ENCODE measurements at places on chromosomes 6 and 20.

- DNase-seq, result no peak
Observed at GRCh38 chr6:26309731-26310142, 55.3 kb upstream of the BTN3A2 start.

GRCh38 chr20:41141153-41141815, 3.9 kb downstream of the PLCG1 start:
- DNase-seq, result no peak

DNA sequence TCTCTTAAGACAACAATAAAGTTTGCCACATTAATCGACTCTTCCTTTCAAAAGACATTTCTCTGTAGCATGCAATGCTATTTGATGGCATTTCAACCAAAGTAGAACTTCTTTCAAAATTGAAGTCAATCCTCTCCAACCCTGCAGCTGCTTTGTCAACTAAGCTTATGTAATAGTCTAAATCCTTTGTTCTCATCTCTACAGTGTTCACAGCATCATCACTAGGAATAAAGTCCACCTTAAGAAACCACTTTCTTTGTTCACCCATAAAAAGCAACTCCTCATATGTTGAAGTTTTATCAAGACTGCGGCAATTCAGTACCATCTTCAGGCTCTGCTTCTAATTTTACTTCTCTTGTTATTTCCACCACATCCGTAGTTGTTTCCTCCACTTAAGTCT, 11.5 kb upstream of the BLOC1S5 start:
- DNase-seq, result no peak

DNA sequence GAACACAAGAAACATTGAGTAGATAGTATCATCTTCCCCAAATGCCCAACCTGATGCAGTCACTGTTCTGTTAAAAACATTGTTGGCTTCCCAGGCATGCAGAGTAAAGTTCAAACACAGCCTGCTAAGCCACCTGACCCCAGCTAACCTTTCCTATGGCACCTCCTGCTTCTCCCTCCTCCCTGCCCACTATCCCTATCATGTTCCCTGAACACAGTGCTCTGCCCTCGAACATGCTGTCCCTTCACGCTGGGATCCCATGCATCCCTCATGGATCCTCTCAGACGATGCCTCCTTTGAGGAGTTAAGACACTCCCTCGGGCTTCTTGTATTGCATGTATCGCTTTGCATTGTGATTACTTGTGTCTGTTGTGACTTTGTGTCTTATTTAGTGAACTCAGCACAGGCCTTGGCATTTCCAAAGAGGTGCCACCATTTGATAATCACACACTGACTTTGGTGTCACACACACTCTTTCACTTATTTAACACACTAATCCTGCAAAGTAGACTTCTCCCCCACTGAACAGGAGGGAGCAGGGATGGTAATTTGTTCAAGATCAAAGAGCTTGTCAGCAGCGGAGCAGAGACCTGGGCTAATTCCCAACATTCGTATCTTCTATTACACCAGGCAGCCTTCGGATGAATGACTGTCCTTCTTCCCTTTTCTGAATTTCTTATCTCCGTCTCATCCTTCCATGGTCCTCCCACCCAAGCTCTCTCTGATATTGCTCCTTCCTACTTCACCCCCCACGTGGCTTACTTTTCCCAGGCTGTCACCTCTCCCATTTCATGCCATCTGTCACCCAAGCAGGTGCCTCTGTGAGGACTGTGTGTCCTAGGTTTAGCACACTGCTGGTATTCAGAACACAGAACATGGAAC, 28.3 kb upstream of the SMIM29 start:
- DNase-seq, result no peak

DNA sequence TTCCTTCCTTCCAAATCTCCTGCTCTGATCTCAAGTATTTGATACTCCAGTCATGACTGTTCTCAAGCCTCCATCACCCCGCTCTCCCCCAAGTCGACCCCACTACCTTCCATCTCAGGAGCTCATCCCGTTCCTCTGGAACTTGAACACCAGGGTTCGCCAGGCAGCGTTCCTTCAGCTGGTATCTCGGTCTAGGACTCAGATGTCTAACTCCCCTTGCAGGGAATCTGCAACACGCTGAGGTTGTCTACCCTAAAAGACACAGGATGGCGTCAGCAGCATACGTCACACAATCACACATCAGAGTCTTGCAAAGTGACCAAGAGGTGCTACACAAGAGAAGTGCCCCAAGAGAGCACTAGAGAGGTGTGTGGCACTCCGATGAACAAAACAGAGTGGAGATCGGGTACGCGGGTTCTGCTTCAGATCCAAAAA, 706 bp downstream of the ZNF184 start:
- DNase-seq, result peak; percentile 89
